ENCODE measurements at places on chromosomes 12 and 14.

- no peak for DNase-seq
These were observed 63.2 kb downstream of the FBXO33 start for GRCh38 chr14:39369029-39369428.

GRCh38 chr12:111185889-111186227 is 183.0 kb downstream of the PHETA1 start:
- DNase-seq: no peak

- no peak for DNase-seq
These were observed 78.6 kb upstream of the TBX3 start for GRCh38 chr12:114762490-114763110.

DNA sequence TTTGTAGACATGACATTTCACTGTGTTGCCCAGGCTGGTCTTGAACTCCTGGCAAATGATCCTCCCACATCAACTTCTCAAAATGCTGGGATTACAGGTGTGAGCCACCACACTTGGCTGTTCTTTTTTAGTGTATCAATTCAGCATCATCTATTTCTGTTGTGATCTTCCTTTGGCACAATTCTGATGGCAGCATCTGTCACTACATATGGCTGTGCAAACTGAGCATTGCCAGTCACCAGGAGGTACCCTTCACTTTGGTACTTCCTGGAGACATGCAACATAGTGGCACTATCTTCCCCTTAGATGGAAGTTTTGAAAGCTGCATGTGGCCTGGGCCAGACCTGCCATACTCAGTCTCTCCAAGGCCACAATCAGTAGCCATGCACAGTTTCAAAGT is 467.1 kb upstream of the TMPO start:
- DNase-seq: no peak

DNA sequence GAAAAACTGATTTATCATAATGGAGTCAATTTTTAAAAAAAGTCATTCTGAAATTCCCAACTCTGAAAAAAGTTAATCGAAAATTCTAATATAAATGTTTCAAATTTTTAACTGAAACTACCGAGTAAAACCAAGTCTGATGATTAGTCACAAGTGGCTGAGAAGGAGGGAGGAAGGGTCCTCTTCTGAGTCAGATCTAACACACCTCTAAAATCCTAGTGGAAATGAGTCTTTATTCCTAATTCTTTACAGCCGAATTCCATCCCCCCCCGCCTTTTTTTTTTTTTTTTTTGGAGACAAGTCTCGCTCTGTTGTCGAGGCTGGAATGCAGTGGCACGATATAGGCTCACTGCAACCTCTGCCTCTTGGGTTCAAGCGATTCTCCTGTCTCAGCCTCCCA is 37.9 kb downstream of the RAD9B start:
- DNase-seq: no peak

DNA sequence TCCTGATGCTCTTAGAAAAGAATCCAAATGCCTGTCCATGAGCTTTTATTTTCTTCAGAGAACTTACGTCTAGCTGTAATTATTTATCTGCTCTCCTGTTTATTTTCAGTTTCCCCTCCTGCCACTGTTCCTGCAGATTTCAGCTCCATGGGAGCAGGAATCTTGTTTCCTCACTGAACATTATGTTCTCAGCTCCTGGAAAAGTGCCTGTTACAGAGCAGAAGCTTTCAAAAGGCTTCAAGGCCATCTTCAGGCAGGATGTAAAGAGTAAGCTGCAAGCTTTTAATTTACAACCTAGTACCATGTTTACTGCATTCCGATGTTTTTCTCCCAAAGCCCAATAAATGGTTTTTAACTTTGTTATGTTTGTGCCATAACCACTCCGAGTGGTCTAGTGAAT is 98.4 kb upstream of the BTG1 start:
- no peak for DNase-seq

GRCh38 chr12:2930865-2931264 is 28.3 kb upstream of the TEAD4 start:
- no peak for DNase-seq

- DNase-seq: no peak
These were observed 39.3 kb downstream of the SRRM4 start for GRCh38 chr12:119020406-119021360.

DNA sequence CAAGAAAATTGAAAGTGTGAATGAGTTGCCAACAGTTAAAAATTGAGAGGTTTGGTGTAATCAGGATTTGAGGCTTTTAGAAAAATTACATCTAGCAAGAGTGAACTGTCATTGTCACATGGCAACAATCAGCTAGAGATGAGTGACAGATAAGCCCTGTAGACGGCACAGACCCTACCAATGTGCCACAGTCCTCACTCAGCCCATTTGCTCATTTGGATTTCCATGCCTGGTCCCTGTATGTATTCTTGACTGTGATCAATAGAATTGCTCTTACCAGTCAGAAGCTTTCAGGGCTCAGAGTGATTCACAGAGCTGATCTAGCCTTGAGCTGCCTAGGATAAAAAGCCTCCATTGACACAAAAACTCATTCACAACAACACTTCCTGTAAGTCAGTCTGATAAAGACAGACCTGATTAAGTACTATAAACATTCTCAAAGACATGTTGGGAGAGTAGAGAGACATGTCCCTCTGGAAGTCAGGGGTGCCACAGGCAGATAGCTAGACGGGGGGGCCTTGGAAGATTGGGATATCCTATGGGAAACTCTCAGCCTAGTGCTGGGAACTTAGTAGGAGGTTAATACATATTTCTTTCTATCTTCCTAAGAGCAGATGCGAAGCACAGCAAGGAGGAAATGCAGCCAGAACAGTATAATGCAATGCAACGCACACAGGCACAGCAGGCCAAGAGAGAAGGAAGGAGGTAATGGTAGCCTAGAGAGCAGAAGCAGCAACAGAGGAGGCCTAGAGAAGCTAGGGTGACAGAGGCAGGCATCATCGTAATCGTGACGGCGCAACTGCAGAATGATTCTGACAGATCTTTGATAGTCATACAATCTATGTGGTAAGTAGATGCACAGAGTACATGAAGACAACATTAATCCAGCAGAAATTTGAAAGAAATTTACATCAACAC is 2.0 kb upstream of the PELI2 start:
- no peak for DNase-seq

GRCh38 chr12:52969828-52970569 is 21.1 kb downstream of the KRT18 start:
- DNase-seq: no peak

- no peak for DNase-seq
These were observed 10.4 kb downstream of the WDR20 start for GRCh38 chr14:102150083-102150482.

DNA sequence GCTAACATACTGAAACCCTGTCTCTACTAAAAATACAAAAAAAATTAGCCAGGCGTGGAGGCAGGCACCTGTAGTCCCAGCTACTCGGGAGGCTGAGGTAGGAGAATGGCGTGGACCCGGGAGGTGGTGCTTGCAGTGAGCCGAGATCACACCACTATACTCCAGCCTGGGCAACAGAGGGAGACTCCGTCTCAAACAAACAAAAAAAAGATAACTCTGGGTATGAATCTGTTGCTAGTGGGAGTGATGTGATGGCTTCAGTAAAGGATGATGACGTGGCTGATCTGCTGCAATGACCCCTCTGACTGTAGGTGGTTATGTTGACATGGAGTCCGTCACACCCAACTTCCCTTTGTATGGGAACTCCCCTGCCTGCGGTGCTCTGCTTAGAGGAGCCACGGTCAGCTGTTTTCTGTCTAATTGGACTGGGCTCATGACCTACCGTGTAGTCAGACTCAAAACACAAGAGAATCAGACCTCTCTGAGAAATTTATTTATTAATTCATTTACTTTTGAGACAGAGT is 59.1 kb upstream of the MED13L start:
- peak; percentile 32 for DNase-seq

DNA sequence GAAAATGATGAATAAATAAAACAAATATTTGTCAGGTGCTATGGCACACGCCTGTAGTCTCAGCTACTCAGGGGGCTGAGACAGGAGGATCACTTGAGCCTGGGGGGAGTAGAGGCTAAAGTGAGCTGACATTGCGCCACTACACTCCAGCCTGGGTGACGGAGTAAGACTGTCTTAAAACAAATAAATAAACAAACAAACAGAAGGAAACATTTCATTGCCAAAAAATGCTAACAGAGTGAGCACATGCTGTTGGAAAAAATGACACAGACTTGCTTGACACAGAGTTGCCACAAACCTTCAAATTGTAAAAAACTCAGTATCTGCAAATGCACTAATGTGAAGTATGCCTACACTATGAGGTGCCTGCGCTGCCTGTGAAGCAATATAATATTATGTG is 50.8 kb upstream of the AP4S1 start:
- DNase-seq: no peak

GRCh38 chr12:31868965-31869364 is 90.2 kb upstream of the RESF1 start:
- DNase-seq: no peak

- no peak for DNase-seq
These were observed 461.4 kb upstream of the SYT1 start for GRCh38 chr12:78403136-78403535.

GRCh38 chr12:74339211-74339610 is 198.4 kb upstream of the ATXN7L3B start:
- no peak for DNase-seq

GRCh38 chr14:104642540-104642868 is 37.9 kb upstream of the TMEM179 start:
- no peak for DNase-seq

DNA sequence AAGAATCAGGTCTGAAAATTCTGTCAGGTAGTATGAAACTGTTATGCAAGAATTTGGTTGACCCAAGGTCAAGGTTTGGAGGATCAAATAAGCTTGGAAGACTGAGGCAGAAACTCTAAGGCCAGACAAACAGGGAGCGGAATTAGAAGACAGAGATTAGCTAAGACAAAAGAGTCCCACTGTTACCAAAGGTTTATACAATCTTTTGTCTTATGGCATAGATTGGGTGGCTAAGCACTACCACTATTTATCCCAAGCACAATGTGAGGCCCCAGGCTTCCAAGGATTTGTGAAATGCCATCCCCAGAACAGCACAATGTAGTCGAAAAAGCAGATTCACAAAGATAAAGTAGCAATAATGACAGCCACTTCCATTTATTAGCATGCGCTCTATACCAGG is 311.2 kb downstream of the SEC23A start:
- DNase-seq: no peak

GRCh38 chr12:2341871-2342270 is 289.1 kb downstream of the CACNA1C start:
- DNase-seq: peak; percentile 31

DNA sequence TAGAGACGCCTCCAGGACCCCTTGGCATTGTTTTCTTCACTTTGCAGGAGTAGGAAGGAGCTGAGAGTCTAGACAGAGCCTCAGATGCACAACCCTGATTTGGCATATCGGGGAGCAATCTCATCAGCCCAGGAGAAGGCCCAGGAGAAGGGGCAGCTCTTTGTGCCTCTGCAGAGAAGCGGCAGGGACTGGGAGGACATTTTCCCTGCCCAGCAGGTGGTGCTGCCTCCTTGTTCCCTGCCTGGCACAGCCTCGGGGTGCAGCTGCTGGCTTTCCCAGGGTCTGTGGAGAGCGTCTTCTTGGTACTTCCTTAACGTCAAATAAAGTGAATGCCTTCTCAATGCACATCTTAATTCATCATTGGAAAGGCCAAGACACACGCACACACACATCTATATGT is 419.5 kb downstream of the TMEM121 start:
- DNase-seq: peak; percentile 74

- DNase-seq: no peak
These were observed 55.6 kb upstream of the ACTN1 start for GRCh38 chr14:69034612-69035262.

DNA sequence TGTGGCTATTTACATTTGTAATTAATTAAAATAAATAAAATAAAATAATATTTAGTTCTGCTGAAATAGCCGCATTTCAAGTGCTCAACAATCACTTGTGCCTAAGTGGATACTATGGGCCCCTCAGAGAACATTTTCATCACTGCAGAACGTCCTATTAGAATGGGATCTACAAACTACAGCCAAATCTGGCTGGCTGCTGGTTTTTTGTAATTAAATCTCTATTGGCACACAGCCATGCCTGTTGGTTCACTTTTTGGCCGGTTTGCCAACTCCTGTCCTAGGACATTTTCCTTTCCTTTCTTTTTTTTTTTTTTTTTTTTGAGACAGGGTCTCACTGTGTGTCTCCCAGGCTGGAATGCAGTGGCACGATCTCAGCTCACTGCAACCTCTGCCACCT is 9.8 kb downstream of the CCDC63 start:
- DNase-seq: no peak

DNA sequence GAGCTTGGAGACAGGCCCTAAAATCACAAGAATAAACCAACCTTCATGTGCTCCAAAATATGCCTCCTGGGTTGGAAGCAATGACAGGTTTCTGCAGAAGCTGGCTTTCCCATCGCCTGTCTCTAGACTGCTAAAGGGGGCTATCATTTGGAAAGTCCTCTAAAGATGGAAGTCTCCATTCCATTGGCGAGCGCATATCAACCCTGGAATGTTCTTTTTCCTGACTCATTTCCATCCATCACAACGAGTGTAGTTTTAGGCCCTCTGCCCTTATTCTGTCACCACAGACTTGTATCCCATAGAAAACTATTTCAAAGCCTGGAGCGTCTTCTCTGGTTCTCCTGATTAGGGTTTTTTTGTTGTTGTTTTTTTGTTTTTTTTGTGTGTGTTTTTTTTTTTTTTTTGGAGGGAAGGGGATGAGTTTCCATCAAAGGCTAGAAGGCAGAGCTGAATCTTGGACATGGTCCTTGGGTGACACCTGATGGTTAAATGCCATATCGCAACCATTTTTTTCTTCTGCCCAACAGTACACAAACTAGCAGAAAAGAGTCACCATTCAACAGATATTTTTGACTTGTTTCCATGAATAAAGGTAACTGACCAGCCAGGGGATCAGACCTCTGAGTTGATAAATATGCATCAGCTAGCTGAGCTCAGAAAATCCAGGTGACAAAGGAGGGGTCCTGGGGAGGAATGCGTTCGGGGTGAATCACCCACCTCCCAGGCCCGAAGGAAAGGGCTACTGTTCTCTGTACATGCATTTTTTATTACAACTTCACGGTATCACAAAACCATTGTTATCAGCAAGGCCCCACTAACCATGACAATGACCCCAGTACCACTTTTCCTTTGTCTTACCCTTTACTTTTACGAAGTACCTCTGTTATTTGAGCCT is 40.5 kb downstream of the KCNA5 start:
- peak; percentile 24 for DNase-seq

DNA sequence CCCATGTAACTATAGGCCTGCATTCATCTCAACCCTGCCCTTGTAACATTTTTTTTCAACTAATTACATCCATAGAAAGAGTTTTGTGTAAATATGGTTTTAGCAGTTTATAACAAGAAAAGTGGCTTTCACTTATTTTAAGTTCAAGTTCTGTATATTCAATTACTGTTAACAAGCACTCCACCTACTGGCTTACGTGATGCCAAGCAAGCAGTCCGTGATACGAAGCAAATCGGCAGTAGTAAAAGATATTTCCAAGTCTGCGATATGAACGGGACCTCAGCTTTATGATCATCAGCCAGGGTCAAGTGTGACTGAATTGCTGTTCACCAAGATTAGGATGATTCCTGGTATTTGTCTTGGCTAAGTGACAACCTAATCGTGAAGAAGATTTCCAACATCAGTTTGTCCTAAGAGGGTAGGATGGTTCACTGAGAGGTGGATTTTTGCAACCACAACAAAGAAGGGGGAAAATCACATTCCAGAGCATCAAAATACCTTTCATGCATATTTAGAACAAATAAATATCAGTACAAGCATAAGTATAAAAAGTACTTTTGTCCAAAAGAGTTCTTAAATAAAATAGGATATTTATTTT is 456.2 kb downstream of the FOXG1 start:
- DNase-seq: no peak

- no peak for DNase-seq
These were observed 416.1 kb downstream of the BTG1 start for GRCh38 chr12:91729543-91729942.
